ENCODE measurements at places on chromosomes 5 and 9.

GRCh38 chr9:34553511-34554021, 30.8 kb upstream of the ENHO start:
- no peak for DNase-seq

GRCh38 chr9:14314929-14315874, 1.3 kb upstream of the NFIB start:
- DNase-seq = peak; percentile 96

DNA sequence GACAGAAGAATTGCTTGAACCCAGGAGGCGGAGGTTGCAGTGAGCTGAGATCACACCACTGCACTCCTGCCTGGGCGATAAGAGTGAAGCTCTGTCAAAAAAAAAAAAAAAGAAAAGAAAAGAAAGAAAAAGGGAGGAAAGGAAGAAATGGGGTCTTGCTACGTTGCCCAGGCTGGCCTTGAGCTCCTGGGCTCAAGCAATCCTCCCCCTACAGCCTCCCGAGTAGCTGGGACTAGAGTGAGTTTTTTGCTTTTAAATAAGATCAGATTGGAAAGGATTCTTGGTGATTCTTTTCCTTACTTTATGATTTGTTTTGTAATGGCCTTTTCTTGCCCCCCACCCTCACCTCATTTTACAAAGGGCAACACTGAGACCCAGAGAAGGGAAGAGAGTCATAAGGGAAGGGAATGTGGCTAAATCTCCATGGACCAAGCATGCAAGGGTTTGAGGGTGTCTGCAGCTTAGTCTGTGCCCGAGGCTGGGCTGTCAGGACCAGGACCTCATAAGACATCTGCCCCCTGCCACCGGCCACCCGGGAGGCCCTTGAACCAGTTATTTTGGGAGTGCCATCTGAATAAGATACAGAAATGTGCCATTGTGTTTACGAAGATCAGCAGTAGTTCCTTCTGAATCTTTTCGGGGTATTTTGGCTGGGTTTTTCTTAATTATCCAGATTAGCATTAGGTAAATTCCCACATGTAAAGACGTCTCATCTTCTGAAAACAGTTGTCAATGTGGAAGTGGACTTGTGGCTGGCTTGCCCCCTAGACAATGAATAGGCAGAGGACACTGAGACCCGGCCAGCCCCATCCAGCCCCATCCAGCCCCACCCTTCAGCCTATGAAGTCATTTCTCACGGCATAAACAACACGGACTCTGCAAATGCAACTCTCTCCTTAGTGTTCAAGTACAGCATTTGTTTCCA, 44.5 kb upstream of the GRHPR start:
- DNase-seq = no peak

DNA sequence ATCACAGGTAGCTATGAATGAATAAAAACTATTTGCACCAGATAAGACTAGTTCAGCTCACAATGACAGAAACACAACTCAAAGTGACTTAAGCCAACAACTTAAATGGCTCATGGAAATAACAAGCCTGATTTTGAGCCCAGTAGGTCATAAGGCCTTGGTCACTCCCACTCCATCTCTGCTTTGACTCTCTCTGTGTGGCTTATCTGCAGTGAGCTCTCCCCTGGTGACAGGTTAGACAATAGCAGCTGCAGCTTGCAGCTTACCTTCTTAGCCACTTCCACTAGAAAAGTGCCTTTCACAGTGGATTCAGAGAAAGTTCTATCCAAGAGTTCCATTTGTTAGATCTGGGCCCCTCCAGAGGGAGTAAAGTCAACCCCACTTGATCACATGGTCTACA, 315.7 kb downstream of the RAB3C start:
- no peak for DNase-seq

DNA sequence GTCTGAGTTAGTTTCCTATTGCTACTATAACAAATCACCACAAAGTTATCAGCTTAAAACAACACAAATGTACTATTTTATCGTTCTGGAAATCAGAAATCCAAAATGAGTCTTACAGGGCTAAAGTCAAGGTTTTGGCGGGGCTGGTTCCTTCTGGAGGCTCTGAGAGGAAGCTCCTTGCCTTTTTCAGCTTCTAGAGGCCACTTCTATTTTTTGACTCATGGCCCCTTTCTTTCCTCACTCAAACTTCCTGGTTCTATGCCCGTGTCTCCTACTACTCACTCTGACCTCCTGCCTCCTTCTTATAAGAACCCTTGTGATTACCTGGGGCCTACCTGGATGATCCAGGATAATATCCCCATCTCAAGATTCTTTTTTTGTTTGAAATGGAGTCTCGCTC, 48.2 kb downstream of the GABBR2 start:
- no peak for DNase-seq

GRCh38 chr5:156438076-156438475, 111.1 kb downstream of the SGCD start:
- peak; percentile 35 for DNase-seq

DNA sequence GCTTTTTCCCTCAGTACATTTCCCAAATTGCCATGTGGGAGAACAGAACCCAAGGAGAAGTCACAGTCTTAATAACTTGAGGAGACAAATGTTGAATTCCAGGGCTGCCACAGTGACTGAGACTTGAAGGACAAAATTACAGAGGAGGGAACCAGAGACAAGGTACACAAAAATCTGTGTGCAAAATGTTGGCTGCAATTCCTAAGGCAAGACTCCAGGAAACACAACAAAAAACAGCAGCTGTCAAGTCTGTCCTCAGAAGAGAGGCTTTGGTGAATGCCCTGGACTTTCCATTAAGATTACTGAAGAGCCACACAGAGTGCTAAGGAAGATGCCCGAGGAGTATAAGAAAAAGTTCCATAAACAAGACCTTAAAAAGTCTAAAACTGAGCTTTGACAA, 21.1 kb downstream of the AP3B1 start:
- DNase-seq = no peak

DNA sequence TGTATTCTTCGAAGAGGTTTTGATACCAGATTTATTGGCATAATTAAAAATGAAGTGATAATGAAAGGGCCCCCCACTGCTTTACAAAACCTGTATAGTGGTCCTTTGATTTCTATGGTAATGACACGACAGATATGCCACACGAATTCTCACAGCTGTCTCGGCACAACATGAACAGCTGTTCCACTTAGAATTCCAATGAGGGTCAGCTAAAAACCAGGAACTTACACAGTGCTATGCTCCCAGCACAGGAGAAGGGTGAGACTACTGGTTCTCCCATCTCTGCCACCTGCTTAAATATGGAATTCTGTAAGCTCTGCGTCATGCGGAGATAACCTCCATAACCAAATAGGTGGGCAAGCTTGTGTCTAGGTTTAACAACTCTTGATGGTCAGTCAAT, 183.0 kb upstream of the EFNA5 start:
- DNase-seq = no peak

- no peak for DNase-seq
Measured at GRCh38 chr5:43837996-43838395, 235.0 kb downstream of the NNT start.

DNA sequence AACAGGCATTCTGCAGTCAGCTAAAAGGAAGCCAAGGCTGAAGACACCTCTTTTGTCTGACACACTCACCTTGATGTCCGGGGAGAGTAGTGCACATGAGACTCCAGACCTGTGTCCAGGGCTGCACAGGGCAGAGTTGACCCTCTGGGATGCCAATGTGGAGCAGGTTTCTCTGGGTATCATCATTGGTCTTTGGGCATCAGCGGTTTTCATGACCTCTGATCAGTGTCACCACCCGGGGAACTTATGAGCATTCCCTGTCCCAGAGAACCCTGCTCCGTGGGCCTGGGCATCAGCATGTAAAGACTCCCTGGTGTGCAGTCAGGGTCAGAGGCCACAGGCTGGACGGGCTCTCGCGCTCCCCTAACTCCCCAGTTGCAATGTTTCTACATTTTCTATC, 80.2 kb downstream of the NSUN2 start:
- DNase-seq = no peak

DNA sequence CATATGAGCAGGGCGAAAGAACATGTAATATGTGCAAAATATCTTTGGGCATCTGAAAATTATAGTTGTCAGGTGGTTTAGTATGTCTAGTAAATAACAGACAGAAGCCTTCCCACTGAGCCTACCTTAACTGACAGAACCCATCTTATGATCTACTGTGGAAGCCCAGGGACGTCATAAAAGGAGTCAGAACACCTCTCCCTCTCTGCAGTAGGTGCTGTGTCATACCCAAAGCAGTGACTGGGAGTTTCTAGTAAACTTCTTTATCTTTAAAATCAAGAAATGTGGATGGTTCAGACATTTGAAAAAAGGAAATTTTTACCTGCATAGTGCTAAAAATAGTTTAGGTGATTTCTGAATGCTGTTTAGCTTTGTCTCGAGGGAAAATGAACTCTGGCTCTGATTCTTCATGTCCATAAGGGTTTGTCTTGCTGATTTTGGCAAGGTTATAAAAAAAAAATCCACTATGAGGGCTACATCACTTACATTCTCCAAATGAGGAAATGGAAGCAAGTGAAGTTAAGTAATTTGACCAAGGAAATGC, 104.0 kb downstream of the NUDT12 start:
- no peak for DNase-seq

DNA sequence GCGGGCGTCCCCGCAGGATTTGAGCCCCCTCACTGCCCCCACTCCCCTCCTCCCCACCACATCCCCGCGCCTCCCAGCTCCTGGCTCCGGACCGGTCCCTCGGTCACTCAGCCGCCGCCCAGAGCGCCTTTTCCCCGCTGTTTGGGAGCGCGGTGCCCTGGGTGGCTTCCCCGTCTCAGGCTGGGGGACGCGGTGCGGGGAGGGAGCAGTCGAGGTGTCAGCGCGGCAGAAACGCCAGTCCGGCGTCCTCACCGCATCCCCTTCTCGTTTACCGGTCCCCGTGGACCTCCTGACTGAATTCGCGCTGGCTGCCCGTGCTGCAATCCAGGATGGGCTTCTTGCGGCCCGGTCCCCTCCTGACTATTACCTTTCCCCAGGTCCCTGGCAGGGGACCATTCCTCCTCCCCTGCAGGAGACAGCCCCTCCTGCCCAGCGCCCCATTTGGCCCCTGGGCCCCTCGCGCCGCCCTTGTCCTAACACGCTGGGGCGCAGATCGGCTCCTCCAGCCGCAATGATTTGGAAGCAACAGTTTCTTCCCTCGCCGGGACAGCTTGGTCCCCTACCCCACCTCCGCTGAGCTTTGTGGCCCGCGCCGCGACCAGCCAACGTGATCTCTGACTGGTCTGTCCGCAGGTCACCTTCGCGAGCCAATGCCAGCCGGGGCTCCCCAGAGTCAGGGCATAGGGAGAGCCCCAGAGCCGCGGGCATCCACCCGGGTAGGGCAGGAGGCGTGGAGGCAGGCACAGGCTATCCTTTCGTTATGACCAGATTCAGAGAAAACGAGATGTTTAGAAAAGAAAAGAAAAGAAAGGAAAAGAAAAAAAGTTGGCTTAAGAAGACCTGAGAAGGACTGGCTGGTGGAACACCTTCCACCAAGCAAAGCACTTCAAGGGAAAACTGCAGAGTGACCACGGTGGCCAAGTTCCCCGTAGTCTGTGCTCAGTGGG, 1.2 kb downstream of the ANKRD33B start:
- DNase-seq = no peak

DNA sequence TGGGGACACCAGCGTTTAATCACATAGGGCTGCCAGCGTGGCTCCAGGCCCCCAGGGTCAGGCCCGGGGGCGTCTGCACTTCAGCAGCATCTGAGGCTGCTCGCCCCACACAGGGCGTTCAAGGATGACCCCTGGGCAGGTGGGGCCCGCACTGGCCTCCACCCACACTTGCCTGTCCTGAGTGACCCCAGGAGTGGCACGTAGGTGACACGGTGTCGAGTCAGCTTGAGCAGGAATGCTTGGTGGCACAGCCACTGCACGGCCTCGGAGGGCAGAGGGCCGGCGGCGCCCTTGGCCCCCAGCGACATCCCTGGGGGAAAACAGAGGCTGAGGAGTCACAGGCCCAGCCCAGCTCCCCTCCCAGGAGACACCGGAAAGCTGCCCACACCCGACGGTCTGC, 29.0 kb downstream of the SLC6A18 start:
- no peak for DNase-seq

DNA sequence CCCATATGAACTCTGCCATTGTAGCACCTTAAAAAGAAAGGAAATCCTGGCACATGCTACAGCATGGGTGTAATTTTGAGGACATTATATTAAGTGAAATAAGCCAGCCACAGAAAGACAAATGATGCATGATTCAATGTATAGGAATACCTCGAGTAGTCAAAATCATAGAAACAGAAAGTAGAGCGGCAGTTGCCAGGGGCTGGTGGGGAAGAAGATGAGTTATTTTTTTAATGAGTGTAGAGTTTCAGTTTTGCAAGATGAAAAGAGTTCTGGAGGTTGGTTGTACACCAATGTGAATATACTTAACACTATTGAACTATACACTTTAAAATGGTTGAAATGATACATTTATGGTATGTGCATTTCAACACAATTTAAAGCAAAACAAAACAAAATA, 133.0 kb downstream of the ZDHHC21 start:
- DNase-seq = no peak

DNA sequence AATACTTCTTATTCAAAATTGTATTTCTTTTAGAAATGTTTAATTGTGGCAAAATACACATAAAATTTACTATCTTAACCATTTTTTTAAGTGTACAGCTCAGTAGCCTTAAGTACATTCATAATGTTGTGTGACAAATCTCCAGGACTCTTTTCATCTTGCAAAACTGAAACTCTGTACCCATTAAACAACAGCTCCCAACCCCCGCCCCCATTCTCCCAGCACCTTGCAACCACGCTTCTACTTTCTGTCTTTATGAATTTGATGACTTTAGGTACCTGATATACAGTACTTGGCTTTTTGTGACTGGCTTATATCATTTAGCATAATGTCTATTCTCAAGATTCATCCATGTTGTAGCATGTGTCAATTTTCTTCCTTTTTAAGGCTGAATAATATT, 2.8 kb upstream of the IL5 start:
- no peak for DNase-seq

GRCh38 chr9:123756484-123757106, 173.3 kb downstream of the DENND1A start:
- no peak for DNase-seq

GRCh38 chr5:78095125-78095524, 199.4 kb downstream of the AP3B1 start:
- no peak for DNase-seq

DNA sequence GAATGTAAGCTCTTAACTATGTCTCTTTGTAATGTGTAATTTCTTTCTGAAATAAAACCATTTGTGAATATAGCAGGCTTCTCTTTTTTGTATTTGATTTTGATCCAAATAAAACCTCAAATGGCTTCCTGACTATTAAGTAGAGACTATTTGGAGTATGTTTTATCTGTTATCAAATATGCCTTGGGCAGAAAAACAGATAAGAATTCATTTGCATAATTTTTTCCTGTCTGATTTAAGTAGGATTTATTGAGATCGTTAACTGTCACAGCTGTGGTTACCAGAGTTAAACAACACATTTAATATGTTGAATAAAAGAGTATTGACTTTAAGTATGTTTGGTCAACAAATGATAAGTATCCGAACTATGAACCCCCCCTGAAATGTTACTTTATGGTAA, 104.9 kb downstream of the MELK start:
- no peak for DNase-seq

DNA sequence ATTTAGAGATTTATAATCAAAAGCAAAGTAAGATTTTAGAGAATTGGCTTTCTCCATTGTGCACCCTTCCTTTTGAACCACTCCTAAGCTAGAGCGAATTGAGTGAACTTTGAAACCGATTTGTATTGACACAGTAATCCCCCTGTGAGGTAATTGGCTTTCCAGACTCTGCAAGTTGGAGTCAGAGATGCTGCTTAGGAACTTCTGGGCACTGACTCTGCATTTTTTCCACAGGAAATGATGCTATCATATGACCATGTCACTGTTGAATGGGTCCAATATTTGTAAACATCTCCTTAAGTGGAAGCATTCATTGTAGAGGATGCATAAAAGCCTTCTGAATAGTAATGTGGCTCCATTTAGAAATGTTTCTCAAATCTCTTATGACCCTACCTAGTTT, 394.4 kb upstream of the ZNF608 start:
- no peak for DNase-seq
